ENCODE measurements at places on chromosomes 1 and 21.

GRCh38 chr1:52679498-52679897, 18.6 kb downstream of the COA7 start:
- DNase-seq, result no peak

DNA sequence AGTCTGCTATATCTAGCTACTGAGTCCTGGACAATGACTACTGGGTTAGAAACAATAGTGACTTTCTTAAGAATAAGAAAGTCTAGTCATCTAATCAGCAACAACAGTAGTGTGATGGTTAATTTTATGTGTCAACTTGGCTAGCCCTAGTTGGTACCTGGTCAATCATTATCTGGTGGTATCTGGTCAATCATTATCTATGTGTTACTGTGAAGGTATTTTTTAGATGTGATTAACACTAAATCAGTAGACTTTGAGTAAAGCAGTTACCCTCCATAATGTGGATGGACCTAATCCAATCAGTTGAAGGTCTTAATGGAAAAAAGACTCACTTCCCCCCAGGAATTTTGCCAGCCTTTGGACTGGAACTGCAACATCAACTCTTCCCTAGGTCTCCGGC, 312.6 kb downstream of the SIPA1L2 start:
- DNase-seq, result no peak

GRCh38 chr1:165520646-165521045, 23.2 kb upstream of the LRRC52 start:
- DNase-seq, result no peak

GRCh38 chr1:47915677-47916353, 81.4 kb downstream of the TRABD2B start:
- no peak for DNase-seq

DNA sequence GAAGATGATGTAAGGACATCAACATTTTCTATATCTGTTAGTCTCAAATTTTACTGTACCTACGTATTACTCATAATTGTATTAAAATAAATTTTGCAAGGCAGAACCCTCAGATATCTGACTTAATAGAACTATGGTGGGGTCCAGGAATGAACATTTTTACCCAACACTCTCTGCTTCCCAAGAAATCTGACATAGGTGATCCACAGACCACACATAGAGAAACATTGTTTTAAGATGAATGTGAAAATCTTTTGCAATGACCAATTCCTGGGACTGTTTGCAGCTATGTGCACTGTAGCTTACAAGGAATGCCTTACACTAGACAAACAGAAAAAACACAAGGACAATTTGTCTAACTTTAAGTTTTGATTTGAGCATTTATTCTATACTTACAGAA, 645.6 kb upstream of the ADGRL2 start:
- no peak for DNase-seq

- DNase-seq, result no peak
These were observed 141.8 kb upstream of the MAGI3 start for GRCh38 chr1:113248494-113248893.

DNA sequence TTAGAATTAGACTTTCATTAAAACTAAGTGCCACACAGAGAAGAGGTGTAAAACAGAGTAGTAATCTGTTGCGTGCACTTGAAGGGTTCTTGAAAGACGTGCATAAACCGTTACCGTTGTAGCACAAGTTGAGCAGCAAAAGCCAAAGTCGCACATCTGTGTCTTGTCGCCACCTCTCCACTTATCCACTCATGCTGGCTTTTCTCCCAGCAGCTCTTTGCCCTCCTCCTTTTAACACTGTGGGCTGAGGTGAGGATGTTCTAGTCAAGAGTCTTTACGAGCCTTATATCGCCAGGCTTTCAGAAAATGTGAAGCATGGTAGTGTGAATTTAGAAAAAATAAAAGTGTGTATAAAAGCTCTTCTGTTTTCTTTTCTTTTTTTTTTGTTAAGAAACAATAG, 48.0 kb downstream of the NR5A2 start:
- DNase-seq, result no peak

Measured in stimulated activated CD4-positive, alpha-beta T cell treated with anti-CD3 and anti-CD28 coated beads, Interleukin-15, amount 100 ng/mL, for 1 hour (primary cell).